ENCODE measurements at places on chromosomes 11 and 22.

- no peak for DNase-seq
Measured at GRCh38 chr11:134634897-134635831, 223.1 kb upstream of the B3GAT1 start.

DNA sequence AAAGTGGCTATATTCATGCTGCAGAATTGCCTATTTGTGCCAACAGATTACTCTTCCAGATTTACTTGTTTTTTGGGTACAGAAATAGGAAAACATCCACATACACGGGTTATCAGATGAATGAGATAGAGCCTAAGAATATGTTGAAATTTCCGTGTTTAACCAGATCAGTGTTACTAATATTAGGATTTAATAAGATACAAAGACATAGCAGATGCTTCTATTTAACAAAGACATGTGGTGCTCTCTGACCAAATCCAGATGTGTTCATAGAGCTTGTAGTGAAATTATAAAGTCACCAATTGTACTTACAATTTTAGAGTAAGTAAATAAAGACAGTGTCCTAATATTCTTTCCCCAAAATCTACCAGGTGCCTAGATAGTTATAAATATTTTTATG is 208.0 kb downstream of the CASP12 start:
- no peak for DNase-seq

GRCh38 chr11:125519860-125520834 is 24.1 kb upstream of the FEZ1 start:
- no peak for DNase-seq

GRCh38 chr11:115266066-115266639 is 238.1 kb downstream of the CADM1 start:
- DNase-seq, result no peak

DNA sequence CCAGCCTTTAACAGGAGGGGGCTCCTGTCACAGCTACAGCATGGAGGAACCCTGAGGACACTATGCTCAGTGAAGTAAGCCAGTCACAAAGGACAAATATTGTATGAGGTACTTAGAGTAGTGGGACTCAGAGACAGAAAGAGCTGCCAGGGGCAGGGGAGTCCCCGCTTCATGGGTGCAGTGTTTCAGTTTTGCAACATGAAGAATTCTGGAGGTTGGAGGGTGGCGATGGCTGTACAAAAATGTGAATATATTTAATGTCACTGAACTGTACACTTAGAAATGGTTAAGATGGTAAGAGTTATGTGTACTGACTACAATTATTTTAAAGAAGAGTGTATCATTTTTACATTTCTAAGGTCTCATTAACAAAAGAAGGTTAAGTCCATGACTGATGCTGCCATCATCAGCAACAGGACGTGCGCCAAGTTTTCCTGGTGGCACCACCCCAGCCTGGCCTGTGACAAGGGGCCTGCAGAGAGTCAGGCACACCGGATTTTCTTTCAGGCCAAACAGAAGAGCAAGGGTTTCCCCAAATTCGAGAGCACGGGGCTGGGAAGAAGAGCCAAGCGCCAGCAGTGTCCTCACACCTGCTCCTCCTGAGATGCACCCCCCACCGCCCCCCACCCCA is 22.1 kb downstream of the YPEL1 start:
- DNase-seq, result no peak

DNA sequence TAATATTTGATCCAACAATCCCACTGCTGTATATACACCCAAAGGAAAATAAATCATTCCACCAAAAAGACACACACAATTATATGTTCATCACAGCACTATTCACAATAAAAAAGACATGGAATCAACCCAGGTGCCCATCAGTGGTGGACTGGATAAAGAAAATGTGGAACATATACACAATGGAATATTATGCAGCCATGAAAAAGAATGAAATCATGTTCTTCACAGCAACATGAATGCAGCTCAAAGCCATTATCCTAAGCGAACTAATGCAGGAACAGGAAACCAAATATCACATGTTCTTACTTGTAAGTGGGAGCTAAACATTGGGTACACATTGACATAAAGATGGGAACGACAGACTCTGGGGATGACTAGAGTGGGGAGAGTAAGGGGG is 1.1 kb upstream of the OR2D3 start:
- DNase-seq, result no peak

DNA sequence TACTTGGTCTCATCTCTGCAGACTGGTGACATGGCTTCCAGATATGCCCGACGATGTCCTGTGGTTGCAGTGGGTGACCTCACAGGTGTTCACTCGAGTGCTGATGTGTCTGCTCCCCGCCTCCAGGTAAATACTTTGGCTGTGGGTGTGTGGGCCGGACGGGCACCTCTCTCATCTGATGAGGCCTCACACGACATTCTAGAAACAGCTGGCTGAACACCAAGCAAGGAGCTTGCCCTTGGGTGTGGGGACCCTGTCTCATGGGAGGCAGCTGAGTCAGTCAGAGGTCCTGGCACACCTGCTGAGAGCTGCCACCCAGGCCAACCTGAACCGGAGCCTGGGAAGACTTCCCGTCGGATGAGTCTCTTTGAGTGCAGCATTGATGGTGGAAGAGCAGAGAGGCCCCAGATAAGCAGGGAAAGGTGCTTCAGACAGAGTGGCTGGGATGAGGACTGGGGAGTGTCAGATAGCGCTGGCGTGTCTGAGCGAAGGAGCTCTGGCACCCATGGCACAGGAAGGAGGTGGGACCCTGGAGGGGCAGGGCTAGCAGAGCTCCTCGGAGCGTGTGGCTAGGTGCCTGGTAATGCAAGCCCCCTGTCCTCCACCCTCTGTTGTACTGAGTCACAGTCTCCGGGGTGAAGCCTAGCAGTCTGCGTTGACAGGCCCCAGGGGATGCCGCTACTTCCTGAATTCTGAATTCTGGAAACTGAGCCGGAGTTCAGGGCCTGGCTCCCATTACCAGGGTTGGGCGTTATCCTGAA is 10.4 kb upstream of the SAMM50 start:
- DNase-seq, result no peak

DNA sequence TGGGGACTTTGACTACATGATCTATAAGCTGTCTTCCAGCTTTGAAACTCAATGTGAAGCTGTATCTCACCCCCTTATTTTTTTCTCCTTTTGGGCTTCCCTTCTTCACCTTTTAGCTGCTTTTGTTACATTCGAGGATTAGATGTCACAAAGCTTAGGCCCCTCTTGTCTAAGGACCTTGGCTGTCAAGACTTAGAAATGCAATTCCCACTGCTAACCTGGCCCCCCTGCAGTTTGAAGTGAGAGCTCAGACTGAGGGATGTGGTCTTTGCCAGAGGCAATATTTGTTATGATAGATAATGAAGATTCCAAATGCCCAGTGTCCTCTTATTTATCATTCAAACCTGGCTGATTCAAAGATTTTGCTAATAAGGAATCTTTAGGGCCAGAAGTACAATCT is 128.3 kb downstream of the ARL14EP start:
- DNase-seq, result no peak

GRCh38 chr11:45917286-45917622 is 423 bp downstream of the PEX16 start:
- DNase-seq, result no peak

GRCh38 chr22:39368461-39368911 is 18.7 kb downstream of the SYNGR1 start:
- DNase-seq, result no peak

DNA sequence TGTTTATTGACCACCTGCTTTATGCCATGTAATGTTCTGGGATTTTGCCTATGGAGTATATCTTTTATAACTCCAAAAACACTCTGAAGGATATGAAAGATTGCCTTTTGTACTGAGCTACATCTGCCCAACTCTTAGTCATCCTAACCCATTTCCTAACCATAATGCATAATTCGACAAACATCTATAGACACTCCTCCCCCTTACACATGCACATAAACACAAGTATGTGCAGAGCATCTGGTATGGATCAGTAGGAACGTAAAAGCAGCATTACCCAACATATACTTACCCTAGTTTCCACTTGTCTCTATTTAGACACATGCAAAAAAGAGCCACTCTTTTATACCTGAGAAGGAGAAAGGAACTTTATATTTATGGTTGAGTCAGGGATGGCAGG is 272.8 kb downstream of the FAM76B start:
- no peak for DNase-seq

- no peak for DNase-seq
Measured at GRCh38 chr22:17913801-17914347, 110.5 kb downstream of the MICAL3 start.

DNA sequence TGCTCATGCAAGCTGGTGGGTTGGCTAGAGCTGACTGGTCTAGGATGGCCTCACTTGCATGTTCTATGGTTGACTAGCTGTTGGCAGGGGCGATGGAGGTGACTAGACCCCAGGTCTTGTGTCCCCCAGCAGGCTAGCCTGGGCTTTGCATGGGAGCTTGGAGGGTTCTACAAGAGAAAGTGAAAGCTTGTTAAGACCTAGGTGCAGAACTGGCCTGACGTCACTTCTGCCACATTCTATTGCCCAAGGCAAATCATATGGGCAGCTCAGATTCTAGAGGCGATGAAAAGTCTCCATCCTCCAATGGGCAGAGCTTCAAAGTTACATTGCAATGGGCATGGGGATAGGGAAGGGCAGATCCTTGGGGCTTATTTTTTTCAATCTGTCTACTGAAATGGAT is 170.9 kb downstream of the MIAT start:
- no peak for DNase-seq

- no peak for DNase-seq
Measured at GRCh38 chr11:69910519-69911309, 91.5 kb upstream of the FGF3 start.

DNA sequence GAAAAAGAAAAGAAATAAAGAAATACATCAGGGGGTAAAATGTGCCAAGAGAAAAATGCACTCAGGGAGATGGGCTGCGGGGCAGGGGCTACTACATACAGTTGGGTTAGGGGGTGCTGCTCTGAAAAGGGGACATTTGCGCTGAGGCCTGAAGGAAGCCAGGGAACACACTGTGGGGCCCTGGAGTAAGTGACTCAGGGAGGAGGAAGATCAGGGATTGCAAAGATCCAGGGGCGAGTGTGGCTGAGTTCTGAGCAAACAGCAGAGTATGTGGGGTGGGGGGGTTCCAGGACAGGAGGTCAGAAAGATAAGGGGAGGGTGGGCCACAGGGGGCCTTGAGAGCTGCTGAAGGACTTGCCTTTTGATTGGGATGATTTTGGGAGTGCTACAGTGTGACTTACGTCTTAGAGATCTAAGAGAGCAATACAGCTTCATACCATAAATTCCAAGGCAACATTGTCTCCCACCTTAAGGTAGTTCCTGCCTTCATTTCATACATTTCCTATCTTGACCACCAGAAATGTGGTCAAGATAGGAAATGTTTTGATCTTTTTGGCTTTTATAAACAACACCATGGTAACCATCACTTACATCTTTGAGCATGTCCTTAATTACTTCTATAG is 5.8 kb downstream of the A4GALT start:
- DNase-seq, result no peak
